Right ventricle myocardium superior (tissue), 1 donor: ENCODE measurements at places on chromosomes 13 and 19. TPM values are rescaled to one million over a fixed set of nuclear protein-coding genes. Genes with fewer than 3 reads are reported as not detected.
A peak's percentile ranks its signal among the peaks of the same experiment; 100 is the strongest.

DNA sequence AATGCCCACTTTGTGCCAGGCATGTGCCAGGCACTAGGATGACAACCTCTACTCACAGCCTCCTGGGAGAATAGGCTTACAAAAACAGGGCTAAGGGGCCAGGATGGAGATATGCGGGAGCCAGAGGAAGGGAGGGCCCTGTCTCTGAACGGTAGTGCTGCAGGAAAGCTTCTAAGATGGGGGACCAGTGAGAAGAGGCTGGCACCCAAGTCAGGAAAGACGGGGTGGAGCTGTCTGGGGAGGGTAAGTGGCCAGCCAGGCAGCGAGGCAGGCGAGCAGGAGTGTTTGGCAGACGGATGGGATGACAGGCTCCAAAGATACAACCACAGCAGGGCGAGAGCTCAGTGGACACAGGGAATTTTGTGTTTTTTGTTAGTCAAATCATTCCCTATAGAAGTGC, 44.7 kb upstream of the GPI start:
- DNase-seq = no peak

- peak; percentile 92 for DNase-seq
Measured at GRCh38 chr19:17855280-17856152, 4.2 kb upstream of the RPL18A start.

The PRR22 gene
- 0.62 TPM for total RNA-seq

The ZNF625 gene
- total RNA-seq = 3.2 TPM

The SNAPC2 gene
- 9.4 TPM for total RNA-seq
